ENCODE measurements at places on chromosomes 12 and 14.

GRCh38 chr12:113167868-113168267 is 17.4 kb downstream of the DDX54 start:
- DNase-seq: no peak

GRCh38 chr14:101127224-101127623 is 223.7 kb upstream of the RTL1 start:
- no peak for DNase-seq

DNA sequence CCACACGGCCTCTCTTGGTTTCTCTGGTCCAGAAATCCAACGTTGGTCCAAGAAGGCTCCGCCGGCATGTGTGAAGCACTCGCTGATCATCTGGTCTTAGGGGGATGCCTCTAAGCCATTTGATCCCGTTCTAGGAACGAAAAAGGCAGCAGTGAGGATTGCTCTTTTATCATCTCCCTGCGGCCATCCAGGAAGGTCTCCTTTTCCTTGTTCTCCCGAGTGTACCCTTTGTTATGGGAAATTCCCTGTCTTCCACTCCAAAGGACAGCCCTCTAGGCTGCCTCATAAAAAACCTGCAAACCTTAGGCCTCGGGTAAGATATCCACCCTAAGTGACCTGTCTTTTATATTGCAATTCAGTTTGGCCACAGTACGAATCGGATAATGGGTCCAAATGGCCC is 85.8 kb downstream of the TMTC3 start:
- DNase-seq: no peak

- no peak for DNase-seq
Measured at GRCh38 chr12:90243211-90243610, 534.6 kb upstream of the ATP2B1 start.

GRCh38 chr12:103909811-103910210 is 20.4 kb upstream of the HSP90B1 start:
- DNase-seq: no peak

DNA sequence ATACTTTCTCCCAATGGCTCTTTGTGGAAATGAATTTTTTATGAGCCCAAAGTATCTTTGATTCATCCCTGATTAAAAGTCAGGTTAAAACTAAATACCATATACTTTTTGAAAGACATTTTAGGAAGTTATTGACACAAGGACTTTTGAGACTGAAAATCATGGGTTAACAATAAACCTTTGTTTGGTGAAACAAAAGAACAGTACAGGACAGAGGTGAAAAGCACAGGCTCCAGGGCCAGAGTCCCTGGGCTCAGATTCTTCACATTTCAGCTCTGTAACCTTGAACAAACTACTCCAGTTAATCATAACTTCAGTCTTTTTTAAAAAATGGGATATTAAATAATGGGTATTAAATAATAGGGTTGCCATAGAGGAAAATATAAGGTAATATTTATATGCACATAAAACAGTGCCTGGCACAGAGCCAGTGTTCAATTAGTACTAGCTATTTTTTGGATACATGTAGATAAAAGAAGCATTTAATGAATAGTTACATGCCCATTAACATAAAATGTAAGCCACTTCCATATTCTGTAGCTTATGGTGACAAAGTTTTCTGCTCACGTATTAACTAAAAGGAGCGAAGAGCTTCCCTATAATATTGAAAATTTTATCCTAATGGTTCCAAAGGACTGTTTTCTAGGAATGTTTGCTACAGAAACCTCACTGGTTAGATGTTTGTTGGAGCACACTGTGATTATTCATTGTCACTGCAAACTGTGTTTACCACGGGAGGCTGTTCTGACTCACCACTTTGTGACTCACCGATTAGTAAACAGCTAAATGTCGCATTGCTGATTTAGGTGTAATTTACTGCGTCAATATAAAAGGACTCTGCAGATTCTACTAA is 255.4 kb downstream of the DAD1 start:
- DNase-seq: no peak

DNA sequence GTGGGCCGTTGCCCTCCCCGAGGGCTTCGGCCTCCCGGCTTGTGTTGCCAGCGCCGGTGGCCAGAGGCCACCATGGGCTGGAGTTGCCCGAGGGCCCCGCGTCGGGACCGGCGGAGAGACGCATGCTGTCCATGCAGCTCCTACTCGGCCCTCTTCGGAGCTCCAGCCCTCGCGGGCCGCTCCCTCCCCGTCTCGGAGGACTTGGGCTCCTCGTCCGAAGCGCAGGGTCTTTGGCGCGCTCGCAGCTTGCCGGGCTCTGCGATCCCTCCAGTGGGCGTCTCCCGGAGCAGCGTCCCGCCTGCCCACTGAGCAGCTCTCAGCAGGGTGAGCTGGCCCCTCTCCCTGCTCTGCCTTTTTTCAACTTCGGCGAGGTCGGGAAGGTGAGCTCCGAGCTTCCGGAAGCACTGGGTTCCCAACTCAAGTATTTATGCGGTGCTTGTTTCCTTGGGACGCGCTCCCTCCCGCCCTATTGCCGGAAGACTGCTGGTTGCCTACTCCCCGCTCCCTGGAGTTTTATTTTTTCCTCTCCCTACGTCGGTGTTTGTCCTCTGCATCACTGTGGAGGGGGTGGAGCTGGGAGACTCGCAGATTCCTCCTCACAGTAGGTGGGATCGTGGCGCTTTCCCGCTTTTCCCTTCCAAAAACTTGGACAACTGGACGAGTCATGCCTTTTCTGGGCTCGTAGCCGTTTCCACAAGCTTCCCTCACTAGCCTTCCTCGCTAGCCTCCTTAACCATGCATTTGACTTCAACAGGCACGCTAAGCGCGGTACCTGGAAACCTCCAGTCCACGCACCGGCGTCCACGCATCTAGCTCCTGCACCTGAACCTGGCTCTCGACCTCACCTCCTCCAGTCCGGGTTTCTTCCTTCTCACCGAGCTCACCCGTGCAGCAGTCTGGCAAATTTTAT is at the start of gene AVPR1A:
TSS of gene AVPR1A (minus strand) at position 489 of the 910 bp plus-strand sequence. CDS start at position 124, 365 bp downstream.
- no peak for DNase-seq

DNA sequence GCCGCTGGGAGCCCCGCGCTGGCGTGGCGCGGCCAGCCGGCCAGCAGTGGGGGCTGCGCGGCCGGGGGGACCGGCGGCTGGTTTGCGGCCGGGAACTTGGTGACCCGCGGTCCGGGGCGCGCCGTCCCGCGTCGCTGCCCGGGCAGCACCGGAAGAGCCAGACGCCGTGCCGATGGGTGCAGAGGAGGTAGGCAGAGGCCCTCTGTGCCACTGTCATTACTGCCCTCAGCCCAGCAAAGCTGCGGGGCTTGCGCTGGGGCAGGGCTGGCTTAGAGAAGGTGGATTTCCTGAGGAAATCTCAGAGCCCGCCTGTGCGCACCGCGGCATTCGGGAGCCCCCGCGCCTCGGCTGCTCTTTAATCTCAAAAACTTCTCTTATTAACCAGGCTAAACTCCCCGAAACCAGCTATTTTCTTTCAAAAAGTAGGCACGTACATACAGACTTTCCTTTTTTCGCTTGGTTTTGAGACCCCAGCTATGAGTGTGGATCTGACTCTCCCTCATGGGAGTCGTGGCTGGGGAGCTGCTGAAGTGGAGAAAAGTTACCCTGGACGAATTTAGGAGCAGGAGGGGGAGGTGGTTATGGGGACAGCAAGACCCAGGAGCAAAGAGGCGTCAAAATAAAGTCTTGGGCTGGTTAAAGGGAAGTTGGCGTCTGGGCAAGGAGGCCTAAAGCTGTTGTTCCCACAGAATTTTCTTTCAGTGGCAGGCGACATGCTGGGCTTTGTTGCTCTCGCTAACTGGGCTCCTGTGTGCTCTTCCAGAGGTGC is 802 bp downstream of the SUSD6 start:
- DNase-seq: no peak

- DNase-seq: no peak
Measured at GRCh38 chr12:120872487-120872886, 31.7 kb downstream of the SPPL3 start.

- DNase-seq: no peak
Measured at GRCh38 chr12:54033106-54033979, 493 bp downstream of the HOXC5 start.

DNA sequence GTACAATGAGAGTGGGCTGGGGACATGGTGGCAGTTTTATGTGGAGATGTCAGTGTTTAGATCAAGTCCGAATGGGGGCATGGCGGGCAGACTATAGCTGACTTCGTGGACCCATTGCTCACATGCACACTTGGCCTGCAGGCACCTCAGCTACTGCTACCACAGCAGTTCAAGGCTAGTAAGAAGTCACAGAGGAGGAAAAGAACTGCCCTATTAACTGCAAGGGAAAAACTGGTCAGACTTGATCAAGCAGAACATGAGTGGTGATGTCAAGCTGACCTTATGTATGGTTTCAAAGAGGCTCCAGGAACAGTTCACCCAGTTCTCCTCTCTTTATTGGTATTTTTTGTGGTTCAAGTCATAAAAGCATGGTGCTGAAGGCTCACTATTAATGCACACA is 30.2 kb upstream of the FRS2 start:
- no peak for DNase-seq

GRCh38 chr14:85038526-85039352 is 491.2 kb upstream of the FLRT2 start:
- DNase-seq: no peak

GRCh38 chr12:47903151-47903611 is 1.6 kb downstream of the VDR start:
- DNase-seq: no peak

- DNase-seq: no peak
Measured at GRCh38 chr12:4346931-4347330, 25.9 kb downstream of the TIGAR start.

- DNase-seq: no peak
Measured at GRCh38 chr14:99484106-99484505, 2.9 kb downstream of the CCNK start.

DNA sequence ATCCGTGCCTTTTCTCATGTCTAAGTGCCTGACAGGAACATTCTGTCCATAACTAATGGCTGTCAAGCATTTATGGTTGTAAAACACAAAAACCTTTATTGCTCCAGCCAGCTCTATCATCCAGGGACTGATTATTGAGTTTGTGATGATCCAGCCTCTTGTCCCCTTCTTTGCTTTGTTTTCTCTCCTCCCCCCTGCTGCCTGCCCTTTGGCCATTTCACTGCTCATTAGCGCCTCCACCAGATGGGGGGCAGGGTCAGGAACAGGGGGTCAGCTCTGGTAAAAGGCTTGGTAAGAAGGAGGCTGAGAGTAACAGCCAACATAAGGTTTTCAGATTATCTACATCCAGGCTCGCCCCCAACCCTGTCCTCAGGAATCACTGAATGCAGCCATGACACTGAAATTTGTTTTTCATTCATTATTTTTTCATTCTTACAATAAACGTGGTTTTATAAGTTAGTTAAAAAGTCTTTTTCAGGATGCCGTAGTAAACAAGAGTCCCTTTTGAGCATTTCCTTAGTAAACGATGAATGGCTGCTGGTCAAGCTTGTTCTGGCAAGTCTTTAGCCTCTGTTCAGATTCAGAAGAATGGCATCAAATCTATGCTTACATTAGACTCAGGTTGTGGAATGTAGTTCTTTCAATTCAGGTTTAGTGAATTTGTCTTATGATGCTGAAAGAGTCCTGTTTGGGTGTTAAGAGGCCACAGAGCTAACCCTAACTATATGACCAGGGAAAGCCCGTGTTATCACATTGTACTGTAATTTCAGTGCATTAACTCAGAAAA is 21.7 kb downstream of the HMGA2 start:
- DNase-seq: no peak

All from esophagus squamous epithelium (tissue), 5 donors.